ENCODE measurements at places on chromosomes 16 and 17.

GRCh38 chr17:58968426-58969061, 138.1 kb downstream of the TRIM37 start:
- DNase-seq, result no peak

GRCh38 chr17:6102615-6103014, 32.4 kb downstream of the WSCD1 start:
- DNase-seq, result no peak

- DNase-seq, result no peak
Measured at GRCh38 chr17:36092230-36092629, 2.3 kb upstream of the CCL3 start.

DNA sequence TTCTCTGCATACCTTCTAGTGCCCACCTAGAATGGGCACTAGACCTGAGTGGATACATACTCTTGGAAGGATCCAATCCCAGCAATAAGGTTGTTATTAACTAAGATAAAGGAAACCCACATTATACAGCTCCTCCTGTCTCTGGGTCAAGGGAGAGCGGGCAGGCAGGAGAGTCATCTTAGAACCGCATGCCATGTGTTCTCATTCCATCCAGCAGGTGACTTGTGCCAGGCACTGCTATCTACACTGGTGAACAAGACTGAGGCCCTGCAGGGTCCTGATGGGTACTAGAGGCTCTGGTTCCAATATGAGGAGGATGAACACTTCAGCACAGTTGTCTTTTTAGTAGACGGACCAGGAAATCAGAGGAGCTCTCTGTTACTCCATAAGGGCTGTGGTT, 5.9 kb upstream of the CD300H start:
- DNase-seq, result no peak

GRCh38 chr16:46808997-46809396, 22.0 kb downstream of the C16orf87 start:
- no peak for DNase-seq

- DNase-seq, result no peak
Measured at GRCh38 chr17:65785109-65785508, 223.7 kb upstream of the AXIN2 start.

DNA sequence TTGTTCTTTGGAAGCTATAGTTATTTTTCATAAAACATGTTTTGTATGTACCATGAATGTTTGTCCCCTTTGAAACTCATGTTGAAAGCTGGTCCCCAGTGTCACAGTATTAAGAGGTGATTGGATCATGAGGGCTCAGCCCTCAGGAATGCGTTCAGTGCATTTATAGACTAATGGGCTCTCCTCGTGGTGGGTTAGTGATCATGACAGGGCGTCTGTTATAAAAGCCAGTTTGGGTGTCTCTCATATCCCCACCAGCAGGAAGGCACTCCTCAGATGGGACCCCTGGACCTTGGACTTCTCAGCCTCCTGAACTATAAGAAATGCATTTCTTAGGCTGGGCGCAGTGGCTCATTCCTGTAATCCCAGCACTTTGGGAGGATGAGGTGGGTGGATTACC, 10.4 kb downstream of the BANP start:
- DNase-seq, result no peak

- no peak for DNase-seq
Measured at GRCh38 chr17:31696703-31697325, 162.2 kb downstream of the COPRS start.

DNA sequence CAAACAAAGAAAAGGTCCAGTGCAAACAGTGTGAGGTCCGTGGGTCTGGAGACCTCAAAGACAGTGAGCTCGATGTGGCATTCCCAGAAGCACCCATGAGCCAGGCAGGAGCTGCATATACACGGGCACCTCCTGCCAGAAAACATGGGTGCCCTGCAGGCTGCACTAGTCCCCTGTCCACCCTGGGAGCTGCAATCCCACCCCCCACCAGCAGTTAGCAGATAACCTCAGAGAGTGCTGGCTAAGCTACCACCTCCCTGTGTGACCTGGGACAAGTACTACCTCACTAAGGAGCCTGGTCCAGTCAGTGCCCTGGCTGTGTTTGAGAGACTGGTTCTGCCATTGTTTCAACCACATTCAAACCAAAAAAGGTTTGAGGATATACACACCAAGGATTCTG, 135.7 kb downstream of the ZNF423 start:
- DNase-seq, result no peak

DNA sequence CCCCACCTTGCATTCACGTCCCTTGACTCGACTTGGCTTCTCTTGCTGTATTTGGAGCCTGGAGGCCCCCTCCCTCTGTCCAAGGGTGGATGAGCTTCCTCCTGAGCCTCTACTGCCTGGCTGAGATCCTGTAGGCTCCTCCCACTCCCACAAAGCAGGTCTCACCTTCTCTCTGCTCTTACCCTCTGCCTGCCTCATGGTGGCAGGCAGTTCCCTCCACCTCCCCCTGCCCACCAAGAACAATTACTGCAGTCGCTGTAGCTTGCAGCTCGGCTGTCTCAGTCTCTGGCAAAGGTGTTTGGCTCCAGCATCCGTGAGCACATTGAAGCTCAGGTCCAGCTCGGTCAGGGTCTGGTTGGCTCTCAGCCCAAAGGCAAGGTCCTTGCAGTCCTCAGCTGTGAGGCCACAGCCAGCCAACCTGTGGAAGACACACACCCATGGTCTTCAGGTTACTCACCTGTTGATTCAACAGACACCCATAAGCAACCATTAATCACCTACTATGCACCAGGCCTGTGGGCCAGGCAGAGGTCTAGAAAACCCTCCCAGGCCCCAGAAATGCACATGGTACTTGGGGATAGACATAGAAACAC, 42.6 kb downstream of the NLRP1 start:
- DNase-seq, result no peak

DNA sequence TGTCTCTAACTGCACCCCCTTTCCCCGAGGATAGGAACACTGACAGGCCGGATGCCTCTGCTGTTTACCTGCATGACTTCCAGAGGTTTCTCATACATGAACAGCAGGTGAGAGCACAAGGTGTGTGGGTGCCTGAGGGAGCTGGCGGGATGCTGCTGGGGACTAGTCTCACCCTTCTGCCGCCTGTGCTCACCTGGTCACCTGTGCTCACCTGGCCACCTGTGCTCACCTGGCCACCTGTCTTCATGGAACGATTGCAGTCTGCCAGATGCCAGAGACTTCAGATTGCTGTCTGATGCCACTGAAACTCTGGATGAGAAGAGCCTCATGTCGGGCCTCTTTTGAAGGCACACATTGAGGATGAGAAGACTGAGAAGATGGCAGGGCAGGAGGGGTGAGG, 104.1 kb downstream of the PLCG2 start:
- DNase-seq, result no peak
